ENCODE measurements at places on chromosomes 12 and 14. TPM values are rescaled to one million over a fixed set of nuclear protein-coding genes. Genes with fewer than 3 reads are reported as not detected.

DNA sequence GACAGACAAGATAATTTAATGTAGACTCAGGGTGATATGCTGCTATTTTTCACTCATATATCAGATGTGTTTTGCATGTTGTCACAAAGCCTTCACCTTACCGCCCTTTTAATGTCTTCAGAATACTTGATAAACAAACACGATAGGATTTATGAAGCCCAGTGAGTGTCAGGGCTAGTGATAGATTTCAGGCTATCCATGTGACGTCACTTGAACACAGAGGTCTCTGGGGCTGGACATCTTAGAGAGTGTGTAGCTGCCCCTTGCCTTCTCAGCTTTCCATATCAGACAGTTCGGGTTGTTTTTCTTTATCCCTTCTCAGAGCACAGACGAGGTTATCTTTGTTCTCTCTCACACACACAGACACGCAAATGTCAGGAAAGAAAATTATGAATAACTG is 105.3 kb upstream of the GSC start:
- no peak for DNase-seq

Gene HAL
- 0.10 TPM for total RNA-seq

Gene TBC1D30
- total RNA-seq, result 1.2 TPM

- DNase-seq, result no peak
These were observed 98.1 kb downstream of the NCOR2 start for GRCh38 chr12:124469193-124469888.

GRCh38 chr12:65879878-65880277 is 55.6 kb downstream of the HMGA2 start:
- peak; percentile 94 for DNase-seq

GRCh38 chr12:119715268-119715620 is 47.3 kb downstream of the PRKAB1 start:
- DNase-seq, result peak; percentile 47

DNA sequence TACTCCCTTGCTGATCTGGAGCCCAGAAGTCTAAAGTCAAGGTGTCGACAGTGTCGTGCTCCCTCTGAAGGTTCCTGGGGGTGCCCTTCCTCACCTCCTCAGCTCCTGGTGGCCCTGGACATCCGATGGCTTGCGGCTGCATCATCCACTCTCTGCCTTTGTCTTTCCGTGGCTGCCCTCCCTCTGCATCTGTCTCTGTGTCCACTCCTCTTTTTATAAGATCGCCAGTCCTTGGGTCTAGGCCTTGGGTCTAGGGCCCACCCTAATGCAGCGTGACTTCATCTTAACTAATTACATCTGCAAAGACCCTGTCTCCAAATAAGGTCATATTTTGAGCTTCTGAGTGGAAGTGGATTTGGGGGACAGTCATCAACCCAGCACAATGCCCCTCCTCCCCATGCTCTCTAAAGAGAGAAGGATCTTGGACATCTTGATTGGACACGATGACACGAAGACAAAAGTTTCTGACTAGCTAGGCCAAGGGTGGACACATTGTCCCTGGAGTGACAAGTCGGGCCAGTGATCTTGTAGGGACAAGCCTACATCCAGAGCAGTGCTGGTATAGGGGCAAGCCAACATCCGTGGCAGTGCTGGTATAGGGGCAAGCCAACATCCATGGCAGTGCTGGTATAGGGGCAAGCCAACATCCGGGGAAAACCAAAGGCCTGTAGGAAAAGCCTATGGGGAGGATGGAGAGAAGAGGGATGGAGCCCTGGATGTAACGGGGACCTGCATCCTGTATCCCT is 93.9 kb upstream of the DIO3 start:
- no peak for DNase-seq

Gene KERA
- total RNA-seq, result not detected

Gene PLCZ1
- not detected for total RNA-seq

DNA sequence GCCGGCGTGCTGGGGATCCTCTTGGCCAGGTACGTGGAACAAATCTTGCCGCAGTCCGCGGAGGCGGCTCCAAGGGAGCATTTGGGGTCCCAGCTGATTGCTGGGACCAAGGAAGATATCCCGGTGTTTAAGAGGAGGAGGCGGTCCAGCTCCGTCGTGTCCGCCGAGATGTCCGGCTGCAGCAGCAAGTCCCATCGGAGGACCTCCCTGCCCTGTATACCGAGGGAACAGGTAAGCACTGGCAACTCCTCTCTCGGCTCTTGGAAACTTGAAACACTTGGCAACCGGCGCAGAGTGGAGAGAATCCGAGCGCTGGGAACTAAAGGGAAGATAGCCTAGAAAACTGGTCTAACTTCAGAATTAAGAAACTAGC is 1.7 kb downstream of the PDE3A start:
- peak; percentile 14 for DNase-seq

Gene CLBA1
- 7.2 TPM for total RNA-seq

GRCh38 chr12:129549656-129550055 is 354.2 kb downstream of the TMEM132D start:
- DNase-seq, result no peak

GRCh38 chr14:101017209-101017608 is 113.7 kb upstream of the RTL1 start:
- peak; percentile 62 for DNase-seq

DNA sequence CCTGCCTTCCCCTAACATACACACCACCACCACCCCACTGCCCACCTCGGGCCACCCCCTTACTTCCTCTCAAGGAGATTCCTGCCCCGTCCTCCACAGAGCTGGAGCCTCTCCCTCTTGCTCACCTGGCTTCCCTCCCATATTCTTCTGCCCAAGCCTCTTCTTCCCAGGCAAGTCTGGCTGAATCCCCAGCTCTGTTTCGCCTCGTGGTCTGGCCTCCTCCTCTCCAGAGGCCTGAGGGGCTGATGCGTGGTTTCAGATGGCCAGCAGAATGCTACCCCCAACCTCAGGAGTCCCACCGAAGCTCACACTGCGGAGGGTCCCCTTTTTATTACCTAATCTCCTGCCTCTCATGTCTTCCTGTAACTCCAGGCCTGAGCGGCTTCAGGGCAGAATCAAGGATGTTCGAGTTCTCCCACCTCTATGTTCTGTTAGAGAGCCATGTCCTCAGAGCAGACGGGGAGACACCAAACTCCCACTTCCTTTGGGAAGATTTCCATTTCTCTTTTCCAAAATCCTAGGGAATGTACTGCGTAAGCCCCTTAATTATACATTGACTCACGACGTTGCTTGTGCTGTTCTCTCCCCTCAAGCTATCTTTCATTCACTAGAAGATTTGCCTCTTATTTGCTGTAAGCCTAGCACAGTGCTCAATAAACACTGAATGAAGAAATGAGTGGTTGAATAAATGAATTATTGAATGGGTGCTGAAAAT is 33.9 kb upstream of the LTBP2 start:
- no peak for DNase-seq

Gene SLC25A47
- not detected for total RNA-seq

Gene PFKM
- 80.3 TPM for total RNA-seq

Gene AHSA1
- 157 TPM for total RNA-seq

DNA sequence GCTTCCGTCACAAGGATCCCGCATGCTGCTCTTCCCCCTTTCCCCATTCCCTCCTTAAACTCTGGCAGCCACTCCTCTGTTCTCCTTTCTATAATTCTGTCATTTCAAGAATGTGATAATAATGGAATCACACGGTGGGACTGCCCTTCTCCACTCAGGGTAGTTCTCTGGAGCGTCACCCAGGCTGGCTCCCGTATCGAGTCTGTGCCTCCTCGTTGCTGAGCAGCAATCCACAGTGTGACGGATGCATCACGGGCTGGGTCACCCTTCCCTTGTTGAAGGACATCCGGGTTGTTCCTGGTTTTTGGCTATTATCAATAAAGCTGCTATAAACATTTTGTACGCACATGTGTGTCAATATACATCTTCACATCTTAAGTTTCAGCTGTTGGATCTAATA is 5.7 kb upstream of the SYNE3 start:
- DNase-seq, result no peak

DNA sequence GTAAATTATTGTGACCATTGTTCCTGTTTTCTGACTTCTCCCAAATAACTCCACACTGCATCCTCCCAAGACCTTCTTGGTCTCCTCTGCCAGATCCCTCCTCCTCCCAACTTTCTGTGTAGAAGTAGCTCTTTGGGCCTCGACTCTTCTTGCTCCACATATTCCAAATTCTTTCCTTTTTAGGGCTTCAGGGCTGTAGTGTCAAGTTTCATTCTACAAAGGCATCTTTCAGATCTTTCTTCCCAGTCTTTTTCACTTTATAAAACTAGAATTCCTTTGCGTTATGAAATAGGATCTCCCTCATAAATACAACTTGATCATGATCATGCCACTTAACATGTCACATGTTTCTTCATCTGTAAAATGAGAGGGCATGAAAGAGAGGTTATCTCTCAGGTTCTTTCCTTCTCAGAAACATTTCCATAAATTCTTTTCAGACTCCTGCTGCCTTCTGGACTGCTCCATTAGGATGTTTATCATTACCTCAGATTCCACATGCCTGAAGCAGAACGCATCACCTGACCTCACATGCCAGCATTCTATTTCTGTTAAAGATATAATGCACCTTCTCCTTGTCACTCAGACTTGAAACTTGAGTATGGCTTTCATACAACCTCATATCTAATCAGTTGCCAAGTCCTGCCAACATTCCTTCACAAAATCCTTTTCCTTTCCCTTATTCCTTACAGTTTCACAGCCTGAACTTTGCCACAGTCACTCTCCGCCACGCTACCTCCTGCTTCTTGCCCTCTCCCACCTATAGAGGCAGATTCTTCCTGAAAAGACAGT is 8.5 kb downstream of the SLC38A1 start:
- peak; percentile 58 for DNase-seq

DNA sequence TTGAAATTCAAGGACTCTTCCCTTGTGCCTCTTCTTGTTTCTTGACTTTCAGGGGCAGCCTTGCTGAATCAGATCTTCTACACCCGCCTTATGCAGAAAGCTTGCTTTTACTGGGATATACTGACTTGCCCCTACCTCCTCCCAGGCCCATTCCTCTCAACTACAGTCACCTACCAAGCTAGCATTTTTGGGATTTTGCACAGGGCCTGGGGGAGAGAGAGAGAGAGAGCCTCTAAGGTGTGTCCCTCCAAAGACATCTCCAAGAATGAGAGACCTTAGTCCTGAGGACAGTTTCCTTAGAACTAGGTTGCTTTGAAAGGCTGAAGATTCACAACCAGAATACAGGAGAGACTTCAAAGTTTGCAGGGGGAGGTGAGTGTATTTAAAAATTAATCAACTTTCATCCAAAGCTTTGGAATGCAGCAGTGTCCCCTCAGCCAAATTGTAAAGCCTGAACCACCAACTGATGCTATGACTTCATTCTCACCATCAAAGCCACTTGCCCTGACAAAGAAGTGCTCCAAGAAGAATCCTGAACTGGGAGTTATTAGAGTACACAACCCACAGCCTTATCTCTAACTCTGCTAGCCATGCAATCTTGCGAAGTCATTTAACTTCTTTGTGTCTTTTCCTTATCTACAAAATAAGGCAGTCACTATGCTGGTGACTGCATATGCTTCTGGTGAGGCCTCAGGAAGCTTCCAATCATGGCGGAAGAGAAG is 96.1 kb upstream of the EGLN3 start:
- DNase-seq, result no peak

DNA sequence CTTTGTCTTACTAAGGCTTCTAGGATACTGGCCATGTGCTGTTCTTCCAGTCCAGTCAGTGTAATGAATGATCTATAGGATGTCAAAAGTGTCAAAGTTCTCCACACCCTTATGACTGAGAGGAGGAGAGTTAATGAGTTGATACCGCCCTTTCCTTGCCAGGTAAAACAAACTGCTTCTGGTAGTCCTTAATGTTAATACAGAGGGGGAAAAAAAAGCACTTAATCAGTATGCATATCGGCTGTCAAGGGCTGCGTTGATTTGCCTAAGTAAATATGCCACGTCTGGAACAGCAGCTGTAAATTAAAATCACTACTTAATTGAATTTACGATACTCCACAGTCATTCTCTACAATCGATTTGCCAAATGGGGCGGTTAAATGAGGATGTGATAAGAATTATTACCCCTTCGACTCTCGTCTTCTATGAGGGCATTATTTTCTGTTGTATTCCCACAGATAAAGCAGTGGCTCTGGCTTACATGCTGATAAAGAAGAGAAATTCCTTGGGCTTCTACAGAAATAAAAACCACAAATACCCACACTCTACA is 416.0 kb downstream of the KCNH5 start:
- no peak for DNase-seq

- DNase-seq, result no peak
These were observed 22.9 kb downstream of the KIF21A start for GRCh38 chr12:39420043-39420442.

Gene RNASE11
- not detected for total RNA-seq

DNA sequence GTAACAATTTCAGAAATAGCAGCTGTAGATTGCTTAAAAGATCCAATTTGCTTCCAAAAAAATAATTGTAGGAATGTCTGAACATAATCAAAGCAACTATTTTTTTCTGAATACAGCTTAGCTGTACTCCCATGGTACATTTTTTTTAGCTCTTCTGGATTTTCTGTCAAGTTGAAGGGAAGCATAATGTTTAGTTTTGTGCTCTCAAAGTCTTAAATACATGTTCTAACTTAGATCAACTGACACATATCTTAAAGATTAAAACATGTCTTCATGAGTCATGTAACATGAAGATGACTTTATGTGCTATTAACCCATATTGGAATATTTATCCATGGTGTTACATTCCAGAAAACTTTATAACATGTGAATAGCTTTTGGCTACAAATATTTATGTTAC is 255.7 kb downstream of the BTG1 start:
- DNase-seq, result no peak

GRCh38 chr12:67740711-67741110 is 92.2 kb downstream of the DYRK2 start:
- no peak for DNase-seq

Data from astrocyte (in vitro differentiated cells and primary cell).